Fibroblast of skin of right quadriceps (primary cell): ENCODE measurements at places on chromosomes 5 and 9.

- no peak for DNase-seq
These were observed 202.9 kb upstream of the MSX2 start for GRCh38 chr5:174521449-174521848.

GRCh38 chr9:111413996-111414395 is 70.2 kb downstream of the ECPAS start:
- DNase-seq, result no peak

GRCh38 chr9:108636013-108636412 is 219.8 kb downstream of the ACTL7B start:
- DNase-seq, result no peak

DNA sequence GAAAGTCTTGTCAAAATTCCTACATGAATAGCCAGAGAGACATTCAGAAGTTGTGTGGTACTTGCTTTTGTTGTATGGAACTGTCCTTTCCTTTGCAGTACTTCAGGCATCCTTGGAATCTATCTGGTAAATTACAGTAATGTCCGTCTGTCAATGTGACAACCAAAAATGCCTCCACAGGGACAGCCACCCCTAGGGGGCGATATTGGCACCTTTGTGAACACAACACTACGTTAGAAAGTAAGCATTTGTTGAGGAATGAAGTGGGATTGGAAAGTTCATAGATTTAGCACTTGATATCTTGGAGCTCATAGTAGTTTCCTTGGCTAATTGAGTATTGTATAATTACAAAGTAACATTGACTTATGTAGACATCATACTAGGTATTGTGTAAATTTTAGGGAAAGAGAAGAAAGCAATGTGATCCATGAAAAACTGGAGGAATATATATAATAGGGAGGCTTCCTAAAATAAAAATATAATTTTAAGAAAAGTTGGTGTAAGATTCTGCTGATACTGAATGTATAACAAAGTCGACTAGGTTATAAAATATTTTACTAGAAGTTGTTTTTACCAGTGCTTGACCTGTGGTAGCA is 32.7 kb downstream of the TMEFF1 start:
- peak; percentile 28 for DNase-seq
